ENCODE measurements at places on chromosomes 6 and 20.

DNA sequence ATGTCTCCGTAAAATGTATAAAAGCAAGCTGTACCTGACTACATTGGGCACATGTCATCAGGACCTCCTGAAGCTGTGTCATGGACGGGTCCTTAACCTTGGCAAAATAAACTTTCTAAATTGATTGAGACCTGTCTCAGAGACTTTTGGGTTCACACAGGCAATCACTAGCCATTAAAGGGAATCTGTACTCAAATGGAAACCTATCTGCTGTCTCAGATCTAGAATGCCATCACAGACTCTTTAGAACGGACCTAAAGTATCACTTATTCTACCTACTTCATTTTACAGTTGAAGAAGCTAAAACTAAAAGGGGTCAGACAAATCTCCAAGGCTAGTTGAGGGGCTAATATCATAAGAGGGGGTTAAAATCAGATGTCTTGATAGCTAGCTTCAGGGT, 11.1 kb downstream of the SAMD3 start:
- DNase-seq, result no peak
- H3K27me3 ChIP-seq, result no peaks in the 10 kb centered on the region
- no peaks in the 10 kb centered on the region for H3K4me1 ChIP-seq
- H3K4me3 ChIP-seq, result no peak overlapping the region
- no peak overlapping the region for H3K27ac ChIP-seq

DNA sequence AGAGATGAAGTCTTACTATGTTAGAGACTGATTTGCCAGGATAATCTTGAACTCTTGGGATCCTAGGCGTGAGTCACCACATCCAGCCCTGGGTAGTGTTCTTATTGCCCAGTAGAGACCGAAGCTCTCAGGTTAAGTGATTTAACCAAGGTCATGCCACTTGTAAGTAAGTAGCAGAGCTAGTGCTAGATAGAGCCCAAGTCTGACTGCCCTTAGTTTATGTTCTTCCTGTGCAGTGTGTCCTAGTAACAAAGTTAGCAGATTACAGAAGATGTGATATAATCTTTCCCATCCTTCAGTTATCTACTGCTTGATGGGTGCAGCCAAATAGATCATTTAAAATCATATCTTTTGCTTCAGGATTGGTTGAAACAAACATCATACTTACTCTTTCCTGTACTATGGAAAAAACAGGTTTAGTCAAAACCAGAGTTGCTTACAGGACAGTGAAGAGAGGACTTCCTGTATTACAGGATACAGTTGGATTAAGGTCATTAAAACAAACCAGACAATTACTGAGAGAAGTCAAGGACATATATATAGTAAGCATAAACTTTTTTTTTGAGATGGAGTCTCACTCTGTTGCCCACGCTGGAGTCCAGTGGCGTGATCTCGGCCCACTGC, 9.5 kb upstream of the PABPC1L start:
- no peak overlapping the region for H3K27ac ChIP-seq
- H3K27me3 ChIP-seq, result no peaks in the 10 kb centered on the region
- peaks cover 45% of the 10 kb centered on the region for H3K36me3 ChIP-seq

DNA sequence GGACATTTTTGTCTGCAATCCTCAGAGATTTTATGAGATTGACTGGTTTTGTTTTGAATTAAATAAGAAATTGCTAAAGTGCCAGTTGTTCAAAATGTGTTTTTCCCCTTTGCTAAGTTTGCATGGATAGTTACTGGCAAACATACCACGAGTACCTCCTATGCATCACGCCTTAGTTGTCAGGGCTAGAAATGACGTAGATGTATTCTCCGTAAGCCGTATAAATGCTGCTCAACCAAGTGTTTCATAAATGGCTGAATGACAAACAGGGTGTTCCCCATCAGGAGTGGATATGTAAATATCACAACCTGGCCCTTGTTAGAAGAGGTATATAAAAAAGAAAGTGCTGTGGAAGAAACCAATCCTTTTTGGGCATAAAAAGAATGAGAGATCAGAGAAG, 341.1 kb upstream of the ZFP64 start:
- no peaks in the 10 kb centered on the region for H3K36me3 ChIP-seq
- H3K27me3 ChIP-seq, result no peaks in the 10 kb centered on the region
- no peak overlapping the region for H3K4me3 ChIP-seq
- no peaks in the 10 kb centered on the region for H3K4me1 ChIP-seq
- DNase-seq, result no peak

DNA sequence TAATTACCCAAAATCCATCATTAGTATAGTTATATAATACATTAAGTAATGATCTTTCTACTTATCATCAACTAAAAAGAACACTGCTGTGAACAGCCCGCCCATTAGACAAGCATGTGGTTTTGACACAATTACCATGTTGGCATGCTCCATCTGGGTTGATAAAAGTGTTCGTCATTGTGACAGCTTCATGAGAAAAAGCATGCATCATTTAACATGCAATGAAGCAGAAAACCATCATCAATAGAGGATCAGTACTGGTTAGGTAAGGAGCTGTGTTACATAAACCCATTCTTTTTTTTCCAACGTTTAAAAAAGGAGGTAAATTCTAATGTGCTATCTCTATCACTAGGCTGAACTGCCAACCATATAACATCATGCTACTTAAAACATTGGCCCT, 101.9 kb downstream of the EPB41L2 start:
- H3K4me3 ChIP-seq, result no peak overlapping the region
- H3K27ac ChIP-seq, result no peak overlapping the region
- H3K36me3 ChIP-seq, result no peaks in the 10 kb centered on the region
- H3K27me3 ChIP-seq, result no peaks in the 10 kb centered on the region

DNA sequence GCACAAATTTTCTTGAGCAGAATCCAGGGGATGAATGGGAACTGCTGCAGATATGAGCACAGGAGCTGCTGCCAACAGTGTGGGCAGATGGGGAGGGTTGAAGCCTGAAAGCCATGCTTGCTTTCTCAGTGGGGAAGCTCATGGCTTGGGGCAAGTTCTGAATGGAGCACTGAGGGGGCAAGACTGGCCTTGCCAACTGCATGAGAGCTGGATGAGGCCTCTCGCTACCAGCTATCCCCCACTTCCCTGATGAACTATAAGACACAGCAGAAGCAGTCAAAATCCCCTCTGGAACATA, 28.3 kb downstream of the TREM1 start:
- H3K4me3 ChIP-seq, result no peak overlapping the region
- DNase-seq, result no peak
- H3K27ac ChIP-seq, result no peak overlapping the region
- no peaks in the 10 kb centered on the region for H3K36me3 ChIP-seq

DNA sequence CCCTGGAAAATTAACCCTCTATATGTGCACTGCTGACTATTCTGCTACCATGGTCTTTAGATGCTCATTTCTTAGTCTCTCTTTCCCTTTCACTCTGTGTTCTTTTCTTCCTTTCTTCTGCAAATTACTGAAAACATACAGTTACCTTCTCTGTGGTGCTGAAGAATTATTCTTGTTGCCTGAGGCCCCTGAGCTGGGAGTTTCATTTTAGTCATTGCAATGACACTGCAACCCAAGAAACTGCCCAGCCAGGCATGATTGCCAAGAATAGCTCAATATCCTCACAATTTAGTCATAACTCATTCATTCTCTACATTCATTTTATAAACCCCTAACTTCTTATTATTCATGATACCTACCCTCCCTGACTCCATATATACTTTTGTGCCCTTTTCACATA, 245.8 kb upstream of the RAB32 start:
- no peaks in the 10 kb centered on the region for H3K27me3 ChIP-seq
- no peak for DNase-seq
- no peak overlapping the region for H3K27ac ChIP-seq
- H3K36me3 ChIP-seq, result no peaks in the 10 kb centered on the region
- H3K4me1 ChIP-seq, result no peaks in the 10 kb centered on the region

DNA sequence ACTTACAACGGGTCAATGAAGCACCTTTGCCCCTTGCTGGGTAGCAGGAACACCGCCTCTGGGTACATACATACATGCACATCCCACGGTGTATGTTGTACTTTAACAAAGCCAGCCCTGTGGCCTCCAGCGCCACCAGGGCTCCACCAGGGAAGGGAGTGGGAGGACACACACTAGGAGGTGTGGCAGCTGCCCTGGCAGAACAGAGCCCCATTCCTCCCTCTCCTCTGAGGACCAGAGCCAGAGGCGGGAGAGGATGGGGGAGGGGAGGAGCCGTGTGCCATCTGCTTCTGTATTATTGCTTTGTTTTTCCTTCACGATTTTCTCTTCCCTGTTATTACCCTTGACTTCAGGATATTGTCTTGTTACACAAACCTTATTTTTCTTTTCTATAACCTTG, 105.8 kb upstream of the TRAF3IP2 start:
- H3K27me3 ChIP-seq, result no peaks in the 10 kb centered on the region
- no peak for DNase-seq
- H3K4me3 ChIP-seq, result no peak overlapping the region
- H3K27ac ChIP-seq, result no peak overlapping the region
- peaks cover 3% of the 10 kb centered on the region for H3K4me1 ChIP-seq
- no peaks in the 10 kb centered on the region for H3K36me3 ChIP-seq

- H3K4me1 ChIP-seq, result no peaks in the 10 kb centered on the region
- no peak overlapping the region for H3K27ac ChIP-seq
- no peaks in the 10 kb centered on the region for H3K27me3 ChIP-seq
- no peak for DNase-seq
Observed at GRCh38 chr6:103011605-103012004, 1618.1 kb downstream of the GRIK2 start.

DNA sequence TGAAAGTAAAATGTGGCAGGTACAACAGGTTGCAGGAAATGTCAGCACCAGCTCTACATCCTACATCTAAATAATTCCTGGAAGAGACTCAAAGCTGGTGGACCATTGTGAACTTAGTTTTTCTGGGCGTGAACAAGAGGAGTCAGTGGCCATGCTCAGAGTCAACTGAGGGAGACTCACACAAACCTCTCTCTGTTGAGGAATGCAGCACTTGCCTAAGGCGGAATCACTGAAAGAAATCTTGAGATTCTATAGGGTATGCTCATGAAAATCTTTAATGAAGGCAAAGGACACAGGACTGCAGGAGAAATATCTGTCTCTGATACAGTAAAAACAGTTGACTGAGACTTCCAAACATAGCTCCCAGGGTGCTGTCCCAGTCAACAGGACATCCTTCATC, 22.5 kb downstream of the SLC17A4 start:
- H3K36me3 ChIP-seq, result no peaks in the 10 kb centered on the region
- no peak for DNase-seq
- no peaks in the 10 kb centered on the region for H3K4me1 ChIP-seq
- H3K4me3 ChIP-seq, result no peak overlapping the region
- H3K27me3 ChIP-seq, result no peaks in the 10 kb centered on the region

GRCh38 chr20:50475681-50476292, 34.4 kb upstream of the PTPN1 start:
- no peak overlapping the region for H3K27ac ChIP-seq
- no peaks in the 10 kb centered on the region for H3K36me3 ChIP-seq
- H3K27me3 ChIP-seq, result no peaks in the 10 kb centered on the region
- no peak overlapping the region for H3K4me3 ChIP-seq
- no peak for DNase-seq
- H3K4me1 ChIP-seq, result no peaks in the 10 kb centered on the region

GRCh38 chr6:145829102-145829501, 14.5 kb upstream of the FBXO30 start:
- H3K36me3 ChIP-seq, result no peaks in the 10 kb centered on the region
- H3K4me3 ChIP-seq, result no peak overlapping the region
- no peaks in the 10 kb centered on the region for H3K27me3 ChIP-seq
- H3K4me1 ChIP-seq, result no peaks in the 10 kb centered on the region

DNA sequence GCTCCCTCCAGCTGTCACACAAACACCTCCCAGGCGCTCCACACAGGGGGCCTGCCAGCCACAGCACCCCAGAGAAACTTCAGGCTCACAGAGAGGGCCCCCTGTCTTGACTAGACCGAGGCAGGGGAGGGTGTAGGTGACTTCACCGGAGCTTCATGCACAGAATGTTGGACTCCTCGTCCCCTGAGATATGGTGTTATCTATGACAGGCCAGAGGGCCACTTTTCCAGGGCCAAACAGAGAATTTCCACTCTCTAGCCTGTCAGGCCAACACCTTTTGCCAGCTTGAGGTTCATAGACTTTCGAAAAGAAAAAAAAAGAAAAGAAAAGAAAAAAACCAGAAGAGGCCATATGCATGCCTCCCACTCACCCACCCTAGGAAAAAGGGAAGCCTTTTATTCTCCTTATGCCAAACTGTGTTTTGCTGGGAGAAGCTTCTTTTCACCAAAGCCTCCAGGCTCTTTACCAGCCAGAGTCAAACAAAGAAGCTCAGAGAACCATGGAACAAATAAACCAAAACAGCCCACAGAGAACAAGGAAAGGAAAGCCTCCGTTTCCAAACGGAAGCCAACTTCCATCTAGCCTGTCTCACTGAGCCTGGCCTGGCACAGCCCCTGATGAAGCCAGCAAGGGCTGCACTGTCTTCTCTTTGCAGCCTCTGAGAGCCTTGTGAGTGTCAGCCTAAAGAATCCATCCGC, 313.2 kb upstream of the JARID2 start:
- no peaks in the 10 kb centered on the region for H3K36me3 ChIP-seq
- H3K27ac ChIP-seq, result no peak overlapping the region
- H3K4me3 ChIP-seq, result no peak overlapping the region
- H3K4me1 ChIP-seq, result no peaks in the 10 kb centered on the region
- DNase-seq, result no peak

DNA sequence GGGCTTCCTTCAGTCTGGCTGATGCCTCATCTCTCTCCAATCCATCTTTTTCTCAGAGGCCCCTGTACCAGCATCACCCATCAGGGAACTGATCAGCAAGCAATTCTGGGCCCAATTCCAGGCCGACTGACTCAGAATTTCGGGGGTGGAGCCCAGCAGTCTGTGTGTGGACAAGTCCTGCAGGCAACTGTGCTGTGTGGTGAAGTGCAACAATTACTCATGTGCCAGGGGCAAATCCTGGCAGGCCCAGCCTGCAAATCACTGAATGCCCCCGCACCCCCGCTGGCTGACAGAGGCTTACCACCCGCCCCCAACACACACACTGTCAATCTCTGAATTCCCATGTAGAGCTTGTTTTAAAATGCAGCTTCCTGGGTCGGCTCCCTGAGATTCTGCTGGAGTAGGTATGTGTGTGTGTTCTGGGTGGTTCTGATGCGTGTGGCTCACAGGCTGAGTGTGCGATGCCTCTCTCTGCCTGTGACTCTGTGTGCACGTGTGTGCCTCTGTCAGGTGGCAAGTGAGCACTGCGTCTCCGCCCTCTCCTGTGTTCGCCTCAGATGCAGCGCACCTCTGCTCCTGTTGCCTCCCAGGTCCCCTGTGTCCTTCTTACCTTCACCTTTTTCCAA, 45.4 kb downstream of the SSR1 start:
- H3K36me3 ChIP-seq, result no peaks in the 10 kb centered on the region
- H3K4me1 ChIP-seq, result no peaks in the 10 kb centered on the region
- no peak overlapping the region for H3K4me3 ChIP-seq
- peak; percentile 73 for DNase-seq
- no peak overlapping the region for H3K27ac ChIP-seq

GRCh38 chr6:38151580-38152500, 332.3 kb downstream of the ZFAND3 start:
- H3K36me3 ChIP-seq, result peaks cover 9% of the 10 kb centered on the region
- no peak for DNase-seq
- H3K27ac ChIP-seq, result no peak overlapping the region
- no peak overlapping the region for H3K4me3 ChIP-seq
- H3K4me1 ChIP-seq, result no peaks in the 10 kb centered on the region
